ENCODE measurements at places on chromosomes 1 and 21.

DNA sequence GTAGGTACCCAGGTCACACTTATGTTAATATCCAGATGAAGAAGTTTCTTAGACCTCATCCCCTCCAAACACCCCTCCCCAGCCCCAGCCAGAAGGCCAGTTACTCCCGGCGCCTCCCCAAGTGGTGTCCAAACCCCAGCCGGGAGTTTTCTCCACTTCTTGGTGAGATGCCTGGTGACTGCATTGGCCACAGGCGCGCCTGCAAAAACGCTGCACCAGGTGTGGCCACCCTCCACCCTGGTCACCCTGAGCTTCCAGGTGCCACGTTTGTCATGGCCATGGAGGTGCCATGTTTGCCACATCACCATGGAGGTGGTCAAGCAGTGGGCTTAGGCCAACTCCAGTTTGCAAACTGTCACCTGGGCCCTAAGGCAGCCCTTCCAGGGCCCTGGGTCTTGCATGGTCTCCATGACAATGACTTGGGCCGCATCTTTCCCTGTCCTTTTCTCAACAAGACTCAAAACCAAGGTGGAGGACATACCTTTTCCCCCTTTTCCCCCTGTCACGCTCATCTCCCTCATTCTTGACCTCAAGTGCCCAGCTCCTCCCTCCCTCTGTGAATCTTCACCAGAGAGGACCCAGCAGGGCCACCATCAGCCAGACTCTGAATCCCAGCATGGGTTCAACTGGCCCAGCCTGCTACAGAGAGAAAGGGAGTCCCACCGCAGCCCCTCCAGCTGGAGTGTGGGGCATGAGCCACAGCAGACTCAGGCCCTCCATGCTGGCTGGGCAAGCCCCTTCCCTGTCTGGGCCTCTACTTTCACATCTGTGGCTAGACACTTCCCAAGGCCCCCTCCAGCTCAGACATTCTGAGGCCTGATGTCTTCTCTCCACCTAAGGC lies 125.9 kb upstream of the ZBTB40 start:
- no peak for DNase-seq

- DNase-seq: no peak
Observed at GRCh38 chr1:23696335-23696989, 4.9 kb downstream of the RPL11 start.

DNA sequence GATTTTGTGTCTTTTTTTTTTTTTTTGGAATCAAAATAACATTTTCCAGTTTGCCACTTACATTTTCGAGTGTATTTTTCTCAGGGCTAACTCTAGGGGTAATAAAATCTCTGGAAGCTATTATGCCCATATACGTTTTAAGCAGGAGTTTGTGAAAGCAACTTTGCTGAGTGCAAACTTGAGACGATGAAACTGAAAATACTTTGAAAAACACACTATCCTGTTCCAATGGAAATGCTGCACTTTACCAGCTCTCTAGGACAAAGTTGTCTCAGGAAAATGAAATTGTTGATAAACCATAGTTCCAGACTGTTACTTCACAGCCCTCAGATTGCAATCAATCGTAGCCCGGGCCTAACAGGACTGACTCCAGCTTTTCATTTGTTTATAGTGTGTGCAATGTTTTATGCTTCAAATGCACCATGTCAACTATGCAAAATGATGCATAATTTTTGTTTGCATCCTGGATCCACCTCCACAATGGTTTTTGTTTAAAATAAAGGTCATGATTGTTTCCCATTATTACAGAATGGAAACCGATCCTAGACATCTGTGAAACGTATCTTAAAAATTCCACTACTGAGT lies 220.6 kb upstream of the PKN2 start:
- DNase-seq: no peak

DNA sequence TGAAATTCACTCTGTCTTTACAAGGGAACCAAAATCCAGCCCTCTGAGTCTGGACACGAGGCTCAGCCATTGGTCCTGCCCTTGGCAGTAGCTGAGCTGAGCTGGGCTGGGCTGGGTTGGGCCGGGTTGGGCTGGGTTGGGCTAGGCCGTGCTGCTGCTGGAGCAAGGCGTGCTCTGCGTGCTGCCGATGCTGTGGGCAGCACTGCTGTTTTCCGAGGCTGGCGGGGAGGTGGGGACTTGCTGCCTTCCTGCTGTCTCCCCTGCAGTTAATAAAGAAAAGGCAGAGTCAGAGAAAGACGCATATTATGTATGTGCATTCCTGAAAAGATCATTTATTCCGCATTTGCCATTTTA lies 182.9 kb downstream of the CDC7 start:
- DNase-seq: no peak

DNA sequence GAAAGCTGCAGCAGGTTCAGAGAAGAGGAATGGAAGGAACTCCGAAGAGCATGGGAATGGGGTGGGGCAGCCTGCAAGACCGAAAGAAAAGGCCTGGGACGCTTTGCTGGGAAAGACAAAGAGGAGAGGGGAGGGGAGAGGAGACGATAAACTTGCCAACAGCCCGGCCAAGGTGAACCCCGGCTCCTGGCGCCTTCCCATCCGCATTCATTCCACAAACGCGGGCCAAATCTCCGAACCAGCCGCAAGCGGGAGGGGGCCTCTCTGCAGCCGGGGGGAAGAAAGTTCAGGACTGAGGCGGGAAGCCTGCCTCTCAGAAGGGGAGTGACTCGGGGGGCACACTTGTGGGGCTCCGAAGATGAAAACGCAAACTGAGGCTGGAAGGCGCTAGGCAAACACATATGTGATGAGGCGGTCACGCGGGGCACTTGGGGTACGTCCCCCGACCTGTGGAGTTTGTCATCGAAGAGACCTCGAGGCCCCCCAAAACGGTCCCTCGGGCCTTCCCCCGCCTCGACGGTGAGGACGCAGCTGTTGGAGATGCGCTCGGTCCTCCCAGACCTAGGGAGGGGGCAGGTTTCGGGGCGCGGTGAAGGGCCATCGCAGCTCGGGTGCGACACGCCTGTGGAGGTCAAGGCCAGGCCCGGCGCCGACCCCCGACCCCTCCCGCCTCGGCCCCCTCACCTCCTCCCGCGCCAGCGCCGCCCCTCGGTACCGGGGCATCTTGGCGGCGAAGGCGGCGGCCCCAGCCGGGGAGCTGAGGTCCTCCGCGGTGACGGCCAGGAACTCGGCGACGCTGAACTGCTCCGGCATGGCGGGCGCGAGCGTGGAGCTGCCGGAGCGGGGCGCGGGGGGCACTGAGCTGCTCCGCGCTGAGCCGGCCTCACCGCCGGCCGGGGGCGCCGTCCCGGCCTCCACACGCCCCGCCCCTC lies at the start of gene ASAP3:
TSS of gene ASAP3 (minus strand) at position 859 of the 932 bp plus-strand sequence. CDS start at position 813, 46 bp downstream.
- no peak for DNase-seq

DNA sequence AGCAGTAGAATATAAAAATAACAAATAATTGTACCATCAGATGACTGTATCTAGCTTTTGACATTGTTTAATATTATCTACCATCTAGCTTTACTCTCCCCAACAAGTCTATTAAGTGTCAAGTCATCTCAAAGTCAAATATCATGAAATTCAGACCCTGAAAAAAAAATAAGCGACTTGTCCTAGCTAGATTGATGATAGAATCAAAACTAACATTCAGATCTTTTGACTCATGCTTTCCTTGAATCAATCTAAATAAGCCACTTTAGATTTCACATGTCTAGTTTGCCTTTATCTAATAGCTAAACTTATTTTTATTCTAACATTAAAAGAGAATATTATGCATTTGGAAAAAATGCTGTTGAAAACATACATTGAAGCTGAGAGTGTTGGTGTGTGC lies 35.4 kb downstream of the CRB1 start:
- no peak for DNase-seq

GRCh38 chr21:29601047-29601446 lies 302.3 kb downstream of the BACH1 start:
- no peak for DNase-seq

- DNase-seq: no peak
Observed at GRCh38 chr1:51520700-51521248, 1.7 kb upstream of the EPS15 start.

DNA sequence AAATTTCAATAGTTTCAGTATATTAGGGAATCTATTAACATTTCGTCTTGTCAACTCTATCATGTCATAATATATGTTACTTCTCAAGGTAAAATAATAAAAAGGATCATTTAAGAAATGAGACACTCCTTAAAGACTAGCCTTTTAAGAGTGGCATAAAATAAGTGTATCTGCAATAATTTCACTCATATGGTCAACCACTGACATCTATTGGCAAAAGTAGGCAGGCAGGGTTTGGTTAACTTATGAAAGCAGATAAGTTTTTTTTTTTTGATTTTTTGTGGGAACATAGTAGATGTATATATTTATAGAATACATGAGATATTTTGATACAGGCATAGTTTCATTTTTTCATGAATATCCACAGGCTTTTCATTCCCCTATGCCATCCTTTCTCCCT lies 5.5 kb upstream of the RGS21 start:
- no peak for DNase-seq

DNA sequence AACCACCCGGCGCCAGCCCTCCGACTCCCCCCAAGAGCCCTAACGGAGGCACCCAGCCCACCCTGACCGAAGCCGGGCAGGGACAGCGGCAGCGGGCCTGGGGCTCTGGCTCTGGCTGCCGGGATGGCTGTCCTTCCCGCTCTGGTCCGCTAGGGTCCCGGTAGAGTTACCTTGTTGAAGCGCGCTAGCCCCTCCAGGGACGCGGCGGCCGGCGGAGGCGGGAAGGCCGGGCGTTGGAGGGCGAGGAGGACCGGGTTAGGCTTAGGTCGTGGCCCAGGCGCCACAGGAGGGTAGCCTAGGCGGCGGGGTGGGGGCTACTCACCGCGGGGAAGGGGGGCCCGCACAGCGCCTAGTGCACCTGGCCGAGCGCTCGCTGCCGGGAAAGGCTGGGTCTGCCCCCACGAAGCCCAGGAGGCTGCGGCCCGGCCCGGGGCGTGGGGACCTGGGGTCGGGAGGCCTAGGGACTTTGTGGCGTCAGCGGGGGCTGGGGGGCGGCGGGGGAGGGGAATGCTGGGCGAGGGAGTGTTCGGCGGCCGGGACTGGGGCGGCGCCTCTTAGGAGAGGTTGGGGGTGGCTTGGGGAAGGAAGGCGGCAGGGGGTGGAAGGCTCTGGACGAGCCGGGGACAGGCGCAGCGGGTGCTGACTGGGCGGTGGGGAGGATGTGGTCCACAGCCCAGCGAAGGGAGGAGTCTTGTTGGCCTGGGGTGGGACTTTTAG lies at the start of gene TRIM17:
TSS of gene TRIM17 (minus strand) at position 645 of the 717 bp plus-strand sequence. CDS start 1,789 bp downstream, outside the sequence.
- peak; percentile 50 for DNase-seq

DNA sequence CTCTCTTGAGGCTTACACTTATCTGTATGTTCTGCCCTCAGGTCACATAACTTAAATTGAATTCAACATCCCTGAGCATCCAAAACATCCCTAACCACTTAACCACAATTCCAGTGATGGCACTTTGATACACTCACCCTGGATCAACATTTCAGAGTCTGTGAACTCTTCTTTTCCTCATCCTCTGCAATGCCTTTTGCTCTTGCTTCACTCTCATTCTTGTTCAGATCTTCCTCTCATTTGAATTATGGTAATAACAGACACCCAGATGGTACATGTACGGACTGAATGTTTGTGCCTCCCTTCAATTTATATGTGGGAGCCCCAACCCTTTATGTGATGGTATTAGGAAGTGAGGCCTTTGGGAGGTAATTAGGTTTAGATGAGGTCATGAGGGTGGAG lies 33.4 kb downstream of the PTGER3 start:
- DNase-seq: no peak

DNA sequence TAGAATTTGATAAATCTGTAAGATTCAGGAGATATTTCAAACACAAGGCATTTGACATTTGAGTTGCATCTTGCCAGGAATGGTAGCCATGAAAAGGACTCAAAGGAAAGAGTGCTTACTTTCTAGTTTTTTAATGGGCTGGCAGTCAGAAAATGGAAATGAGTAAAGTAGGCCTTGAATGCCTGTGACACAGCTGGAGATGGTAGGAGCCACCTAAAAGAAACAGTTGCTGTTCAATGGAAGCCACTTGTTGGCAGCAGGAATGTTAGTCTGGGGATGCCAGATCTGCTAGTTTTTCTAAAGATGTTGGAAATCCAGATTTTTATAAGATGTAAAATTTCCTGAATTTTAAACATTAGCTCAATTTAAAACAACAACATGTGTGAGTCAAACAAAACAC lies 43.6 kb downstream of the CACHD1 start:
- no peak for DNase-seq

GRCh38 chr1:112636056-112636455 lies 16.4 kb downstream of the CAPZA1 start:
- DNase-seq: no peak

- no peak for DNase-seq
Observed at GRCh38 chr1:230975636-230976035, 3.0 kb downstream of the TTC13 start.

DNA sequence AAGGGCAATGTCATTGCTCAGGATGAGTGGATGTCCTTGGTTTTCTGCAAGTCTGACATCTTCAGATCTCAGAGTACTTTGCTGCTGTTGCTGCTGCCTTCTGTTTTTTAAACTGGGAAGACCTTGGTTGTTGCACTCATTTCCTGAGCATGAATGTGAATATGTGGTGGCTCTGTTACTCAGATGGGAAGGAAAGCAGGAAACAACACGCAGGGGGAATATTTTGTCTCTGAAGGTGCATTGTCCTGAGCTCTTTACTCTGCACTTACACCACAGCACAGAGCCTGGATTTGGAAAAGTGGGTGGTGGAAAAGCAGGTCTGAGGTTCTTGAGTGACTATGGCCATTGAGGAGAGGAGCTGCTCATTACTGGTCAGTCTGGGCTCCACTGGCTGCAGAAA lies 36.3 kb downstream of the PTGFRN start:
- DNase-seq: no peak

DNA sequence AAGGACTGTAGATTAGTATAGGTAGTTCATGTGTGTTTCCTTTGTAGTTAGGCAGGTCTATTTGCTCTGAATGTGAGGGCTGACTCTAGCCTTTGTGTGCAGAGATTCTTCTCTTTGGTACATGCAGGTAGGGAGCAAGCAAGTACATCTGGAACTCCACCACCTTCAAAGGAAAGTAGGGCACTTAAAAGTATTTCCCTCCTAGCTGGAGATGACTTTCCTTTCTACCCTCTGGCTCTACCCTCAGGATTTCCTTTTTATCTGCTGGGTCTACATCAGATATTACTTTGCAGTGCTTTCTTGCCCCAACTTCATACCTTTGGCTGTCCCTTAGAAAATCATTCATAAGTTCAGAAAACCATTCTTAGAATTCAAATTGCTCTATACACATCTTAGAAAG lies 91.7 kb upstream of the HIVEP3 start:
- DNase-seq: no peak

GRCh38 chr21:22476726-22477646 lies 1478.8 kb downstream of the NCAM2 start:
- no peak for DNase-seq

DNA sequence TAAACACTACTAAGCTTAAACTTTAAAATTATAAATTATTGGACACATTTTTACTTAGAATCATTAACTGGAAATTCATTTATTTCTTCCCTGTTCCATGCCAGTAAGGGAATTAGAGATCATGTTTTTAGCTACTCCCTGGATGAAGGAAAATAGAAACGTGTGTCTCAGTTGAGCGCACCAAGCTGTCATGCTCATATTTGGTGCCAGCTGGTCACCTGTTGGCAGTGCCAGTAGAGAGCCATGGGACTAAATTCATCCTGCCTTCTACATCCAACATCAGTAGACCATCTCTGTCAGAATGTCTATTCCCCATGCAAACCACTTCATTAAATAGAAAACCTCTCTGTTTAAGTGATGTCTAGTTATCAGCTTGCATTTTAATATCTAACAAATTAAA lies 17.4 kb upstream of the SLC22A15 start:
- no peak for DNase-seq

Data from NCI-H1930 (cell line).